ENCODE measurements at places on chromosomes 3 and 15.

- DNase-seq = no peak
Measured at GRCh38 chr15:78650022-78650421, 9.0 kb upstream of the CHRNB4 start.

DNA sequence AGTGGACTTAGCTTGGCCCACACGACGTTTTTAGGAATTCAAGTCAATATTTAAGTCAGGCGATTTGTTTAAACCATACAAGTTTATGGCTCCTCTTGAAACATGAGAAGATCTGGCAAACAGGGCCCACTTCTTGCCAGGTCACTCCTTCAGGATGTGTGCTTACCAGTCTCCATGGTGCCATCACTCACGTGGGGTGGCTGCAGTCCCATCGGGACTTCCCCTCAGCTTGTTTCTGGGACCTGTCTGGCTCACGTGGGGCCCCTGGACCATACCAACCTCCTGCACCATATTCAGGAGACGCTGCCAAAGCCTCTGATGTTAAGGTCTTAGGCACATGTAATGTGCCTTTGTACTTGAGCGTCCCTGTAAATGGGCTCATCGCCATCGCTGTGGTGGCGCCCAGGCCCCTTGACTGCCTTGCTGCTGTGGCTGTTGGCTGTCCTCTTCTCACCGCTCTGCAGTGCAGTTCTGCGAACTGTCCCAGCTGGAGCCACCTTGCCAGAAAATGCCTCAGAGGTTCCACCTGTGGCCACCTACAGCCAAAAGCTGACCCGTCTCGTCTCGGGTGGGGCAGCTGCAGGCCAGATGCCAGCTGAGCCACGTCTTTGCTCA is 8.9 kb downstream of the MCM2 start:
- no peak for DNase-seq

DNA sequence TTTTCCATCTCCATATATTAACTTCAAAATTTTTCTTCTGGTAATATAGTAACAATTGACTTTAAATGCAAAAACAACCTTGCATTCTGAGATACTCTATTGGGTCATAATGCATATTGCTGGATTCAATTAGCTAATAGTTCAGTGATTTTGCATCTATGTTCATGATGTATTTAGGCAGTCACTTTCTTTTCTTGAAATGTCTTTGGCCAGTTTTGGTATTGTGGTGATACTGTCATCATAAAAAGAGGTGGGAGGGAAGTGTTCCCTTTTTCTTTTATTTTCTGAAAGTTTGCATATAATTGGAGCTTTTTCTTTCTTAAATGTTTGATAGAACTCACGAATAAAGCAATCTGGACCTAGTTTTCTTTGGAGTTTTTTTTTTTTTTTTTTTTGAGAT is 67.4 kb upstream of the ZNF148 start:
- DNase-seq = no peak

DNA sequence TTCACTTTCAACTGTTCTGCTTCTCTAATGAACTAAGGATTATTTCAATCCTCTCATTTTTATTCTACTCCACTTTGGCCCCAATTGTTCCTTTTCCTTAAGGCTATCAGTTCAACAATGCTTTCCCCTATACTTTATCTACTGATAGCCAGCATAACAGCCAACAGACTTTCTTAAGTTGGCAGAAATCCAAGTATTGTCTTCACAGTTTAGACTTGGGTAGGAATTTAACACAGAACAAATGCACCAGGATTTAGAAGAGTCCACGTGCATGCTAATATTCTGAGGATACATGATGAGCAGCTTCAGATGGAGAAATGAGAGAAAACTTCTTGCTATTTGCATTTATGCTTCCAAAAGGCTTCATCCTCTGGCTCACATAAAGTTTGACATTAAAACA is 54.8 kb downstream of the FBN1 start:
- no peak for DNase-seq

DNA sequence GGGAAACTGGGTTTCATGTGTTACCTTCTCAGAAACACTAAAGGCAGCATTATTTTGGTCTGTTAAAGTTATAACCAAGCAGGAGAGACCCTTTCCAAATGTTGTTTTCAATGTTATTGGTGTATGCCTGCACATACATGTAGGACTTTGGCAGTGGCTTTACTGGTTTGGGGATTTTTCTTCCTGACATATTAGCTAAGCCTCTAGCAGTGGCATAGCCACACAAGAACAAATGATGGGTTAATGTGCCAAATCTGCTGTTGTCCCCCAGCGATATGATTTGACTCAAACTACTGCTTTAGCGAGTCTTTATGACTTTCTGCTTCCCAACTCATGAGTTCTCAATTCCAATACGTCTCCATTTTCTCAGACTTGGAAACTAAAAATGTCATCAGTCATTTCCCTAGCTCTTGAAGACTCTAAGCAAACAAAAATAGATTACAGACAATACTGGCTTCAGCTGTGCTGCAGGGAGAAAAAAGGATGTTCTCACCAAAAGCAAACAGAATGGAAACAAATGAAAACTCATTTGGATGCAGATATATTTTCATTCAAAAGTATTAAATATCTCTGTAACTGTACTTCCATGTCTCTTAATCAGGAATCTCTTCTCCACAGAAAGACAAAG is 29.6 kb downstream of the TPM1 start:
- no peak for DNase-seq

GRCh38 chr15:77591968-77592613 is 40.6 kb downstream of the LINGO1 start:
- DNase-seq = no peak

DNA sequence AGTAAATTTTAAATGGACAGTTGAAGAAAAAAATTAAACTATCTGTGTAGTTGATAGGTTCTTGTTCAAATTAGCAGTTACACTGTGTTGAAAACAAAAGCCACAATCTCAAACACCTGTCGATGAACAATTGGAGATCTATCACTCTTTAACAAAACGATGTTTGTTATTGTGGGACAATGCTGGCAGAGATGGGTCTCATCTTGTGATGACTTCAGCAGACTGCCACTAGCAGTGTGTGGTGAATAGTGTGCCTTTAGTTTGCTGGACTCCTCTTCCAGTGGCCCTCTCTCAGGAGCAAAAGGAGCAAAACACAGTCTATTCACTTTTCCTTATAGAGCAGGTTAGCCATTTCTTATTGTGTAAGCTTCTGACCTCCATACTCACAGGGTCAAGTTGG is 14.7 kb upstream of the TRIM59 start:
- DNase-seq = no peak

DNA sequence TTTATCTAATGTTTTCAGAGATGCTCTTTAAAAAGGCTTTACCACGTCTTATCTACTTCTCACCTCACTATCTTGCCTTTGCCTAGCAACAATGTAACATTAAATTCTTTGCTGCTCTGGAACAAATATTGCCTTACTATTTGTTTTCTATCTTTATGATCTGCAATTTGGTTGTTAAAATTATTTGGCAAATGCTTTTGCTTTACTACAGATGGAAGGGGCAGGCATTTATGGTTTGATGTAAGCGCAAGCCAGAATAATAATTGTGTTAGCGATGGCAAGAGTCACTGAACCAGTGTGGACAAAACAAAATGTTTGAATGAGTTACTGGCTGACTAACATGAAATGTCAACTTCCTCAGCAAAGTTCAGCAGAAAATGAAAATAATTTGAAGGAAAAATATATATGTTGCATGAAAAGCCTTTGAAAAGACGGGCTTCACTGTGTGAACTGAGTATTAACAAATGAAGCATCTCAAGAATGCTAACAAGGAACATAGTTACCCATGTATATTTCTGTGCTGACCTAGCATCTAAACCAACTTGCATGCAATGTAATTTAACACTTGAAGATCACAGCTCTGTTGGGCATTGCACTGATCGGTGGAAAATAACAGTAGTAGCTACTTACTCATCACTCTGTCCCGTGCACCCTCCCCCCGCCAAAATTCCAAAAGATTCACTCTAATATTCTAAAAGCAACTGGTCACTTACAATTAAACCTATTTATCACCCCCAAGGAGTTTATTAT is 454.0 kb upstream of the ARHGEF26 start:
- no peak for DNase-seq

GRCh38 chr3:98900265-98901118 is 1.0 kb downstream of the DCBLD2 start:
- DNase-seq = no peak

GRCh38 chr3:100600181-100601042 is 9.0 kb upstream of the ADGRG7 start:
- peak; percentile 44 for DNase-seq

DNA sequence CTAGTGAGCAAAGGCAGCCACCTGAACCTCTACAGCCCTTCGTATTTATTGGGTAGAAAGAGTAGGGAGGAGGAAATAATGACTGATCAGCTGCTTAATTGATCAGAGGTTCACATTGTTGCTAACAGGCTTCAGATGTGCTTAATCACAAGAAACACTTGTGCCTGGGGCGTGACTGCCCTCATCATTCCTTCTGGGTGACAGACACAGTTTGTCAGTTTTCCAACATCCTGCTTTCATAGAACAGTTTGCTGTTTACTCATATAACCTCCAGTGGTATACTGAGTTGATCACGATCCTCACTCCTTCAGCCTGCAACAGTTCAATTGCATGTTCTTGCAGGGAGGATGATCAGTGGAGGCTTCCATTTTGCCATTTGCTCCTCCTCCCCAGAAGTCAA is 13.6 kb upstream of the CASR start:
- DNase-seq = no peak

GRCh38 chr3:139574026-139574947 is 34.7 kb upstream of the RBP1 start:
- DNase-seq = no peak

- no peak for DNase-seq
Measured at GRCh38 chr3:62225051-62225450, 148.3 kb downstream of the FEZF2 start.

DNA sequence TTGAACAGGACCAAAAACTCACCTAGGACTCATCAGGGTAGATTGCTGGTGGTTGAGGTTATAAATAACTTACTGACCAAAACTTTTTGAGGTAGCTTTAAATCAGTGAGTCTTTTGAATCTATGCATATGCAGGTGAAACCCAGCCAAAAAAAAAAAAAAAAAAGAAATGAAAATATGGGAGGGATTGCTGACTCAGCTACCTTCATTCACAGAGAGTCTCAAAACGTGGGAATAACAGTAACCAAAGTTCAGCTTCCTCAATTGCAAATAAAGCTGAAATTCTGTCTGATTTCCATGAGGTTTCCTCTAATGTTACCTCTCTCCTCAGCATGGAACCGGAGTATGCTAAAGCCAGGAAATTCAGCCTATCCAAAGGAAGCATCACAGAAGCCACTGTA is 95.2 kb upstream of the SEMA6D start:
- DNase-seq = no peak

DNA sequence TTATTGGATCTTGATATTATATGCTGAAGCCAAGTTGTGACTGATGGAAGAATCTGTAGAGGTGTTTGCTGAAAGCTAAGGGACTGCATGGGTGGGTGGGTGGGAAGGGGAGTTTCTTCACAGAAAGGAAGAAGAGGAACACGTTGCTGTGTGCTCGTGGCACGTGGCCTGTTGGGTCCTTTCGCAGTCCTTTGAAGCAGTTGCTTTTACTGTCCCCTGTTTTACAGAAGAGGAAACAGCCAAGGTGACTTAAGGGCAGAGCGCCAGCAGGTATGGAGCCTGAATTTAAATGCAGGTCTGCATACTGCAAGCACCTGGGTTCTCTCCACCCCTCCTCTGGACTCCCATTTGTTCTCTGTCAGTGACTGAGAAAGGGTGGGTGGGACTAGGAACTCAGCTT is 59.4 kb upstream of the PRR23C start:
- no peak for DNase-seq

Measured in NCI-H1417 (cell line).